SK-N-SH (cell line): ENCODE measurements at places on chromosomes 7 and 10. TPM values are rescaled to one million over a fixed set of nuclear protein-coding genes. Genes with fewer than 3 reads are reported as not detected.

GRCh38 chr10:114058297-114058696, 14.6 kb downstream of the ADRB1 start:
- no peak overlapping the region for H3K4me3 ChIP-seq
- no peak for DNase-seq
- no peaks in the 10 kb centered on the region; the same call in 1 of the 2 replicates for H3K27me3 ChIP-seq
- no peaks in the 10 kb centered on the region for H3K4me1 ChIP-seq
- no peaks in the 10 kb centered on the region for H3K36me3 ChIP-seq

DNA sequence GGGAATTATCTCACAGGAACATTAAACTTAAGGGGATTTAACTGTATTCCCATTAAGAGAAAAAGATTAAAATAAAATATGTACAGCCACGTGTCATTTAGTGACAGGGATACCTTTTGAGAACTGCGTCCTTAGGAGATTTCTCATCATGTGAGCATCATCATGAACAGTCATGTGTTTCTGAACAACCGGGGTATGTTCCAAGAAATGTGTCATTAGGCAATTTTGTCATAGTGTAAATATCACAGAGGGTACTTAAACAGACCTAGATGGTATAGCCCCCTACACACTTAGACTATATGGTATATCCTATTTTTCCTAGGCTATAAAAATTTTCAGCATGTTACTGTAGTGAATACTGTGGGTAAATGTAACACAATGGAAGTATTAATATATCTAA, 840.3 kb downstream of the CNTNAP2 start:
- no peaks in the 10 kb centered on the region for H3K36me3 ChIP-seq
- H3K4me1 ChIP-seq = peaks cover 28% of the 10 kb centered on the region
- DNase-seq = no peak
- no peak overlapping the region; the same call in 1 of the 2 replicates for H3K27ac ChIP-seq

DNA sequence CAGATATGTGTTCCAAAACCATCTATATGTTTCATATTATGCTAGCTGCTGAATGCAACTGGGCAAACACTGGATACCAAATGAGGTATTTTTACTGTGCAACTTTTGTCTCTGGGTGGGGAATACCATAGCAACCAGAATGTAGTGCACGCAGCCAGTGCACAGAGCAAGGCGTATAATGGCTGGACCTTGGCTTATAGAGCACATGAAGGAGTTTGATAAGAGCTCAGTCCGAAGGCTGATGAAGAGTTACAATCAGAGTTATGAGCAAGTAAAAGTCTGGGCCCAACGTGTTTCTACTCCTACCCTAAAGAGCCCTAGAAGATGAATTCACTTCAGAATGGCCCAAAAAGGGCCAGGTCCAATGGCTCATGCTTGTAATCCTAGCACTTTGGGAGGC, 82.2 kb downstream of the MET start:
- DNase-seq = no peak
- H3K27me3 ChIP-seq = peaks cover 13% of the 10 kb centered on the region; the same call in 1 of the 2 replicates
- no peaks in the 10 kb centered on the region for H3K4me1 ChIP-seq
- no peak overlapping the region for H3K27ac ChIP-seq
- H3K36me3 ChIP-seq = peaks cover 20% of the 10 kb centered on the region

DNA sequence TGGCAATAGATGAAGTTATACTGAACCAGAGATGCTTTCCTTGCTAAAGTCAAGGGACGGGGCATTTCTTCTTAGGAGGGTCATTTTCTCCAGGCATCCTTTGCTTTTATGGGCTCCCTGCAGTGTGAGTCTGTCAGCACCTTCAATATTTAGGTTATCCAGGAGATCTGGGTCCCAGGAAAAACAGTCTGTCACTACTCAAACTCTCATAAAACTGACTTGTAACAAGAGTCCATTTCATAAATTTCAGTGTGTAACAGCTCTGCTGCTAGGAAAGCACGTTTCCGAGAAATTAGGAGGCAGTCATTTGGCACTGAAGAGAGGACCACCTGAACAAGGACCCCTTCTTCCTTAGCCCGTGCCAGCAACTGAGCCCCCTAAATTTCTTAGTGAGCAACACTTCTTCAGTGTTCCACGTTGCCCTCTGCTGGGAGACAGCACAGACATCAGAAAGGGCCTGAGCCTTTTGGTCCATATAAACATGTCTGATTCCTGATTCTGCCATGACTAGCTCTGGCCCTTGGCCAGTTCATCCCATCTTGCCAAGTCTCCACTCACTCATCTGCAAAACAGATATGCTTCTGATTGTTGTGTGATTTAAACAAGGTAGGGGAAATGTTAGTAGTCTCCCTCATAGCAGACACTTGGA, 7.2 kb downstream of the GCC1 start:
- H3K4me3 ChIP-seq = no peak overlapping the region; the same call in 1 of the 2 replicates
- peak; percentile 61 for DNase-seq
- H3K4me1 ChIP-seq = peaks cover 40% of the 10 kb centered on the region

DNA sequence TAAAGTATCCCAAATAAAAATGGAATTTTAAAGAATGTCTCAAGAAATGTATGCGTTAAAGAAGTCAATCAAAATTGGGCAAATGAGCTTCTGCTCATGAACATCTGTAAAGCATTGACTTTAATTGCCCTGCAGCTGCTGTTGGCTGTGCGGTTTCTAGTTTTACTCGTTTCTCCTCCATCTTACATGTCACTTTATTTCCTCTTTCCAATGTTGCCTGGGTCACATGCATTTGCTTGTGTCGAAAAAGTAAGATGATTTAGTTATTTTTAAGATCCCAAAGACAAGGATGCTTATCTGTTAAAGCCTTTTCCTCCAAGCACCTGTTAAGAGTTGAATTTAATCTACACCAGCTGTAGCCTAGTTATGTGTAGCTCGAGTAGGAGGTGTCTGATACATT, 310.4 kb downstream of the EXOC4 start:
- no peaks in the 10 kb centered on the region for H3K27me3 ChIP-seq
- no peak for DNase-seq
- no peak overlapping the region for H3K4me3 ChIP-seq

GRCh38 chr7:37356911-37357636, 91.6 kb downstream of the ELMO1 start:
- no peaks in the 10 kb centered on the region for H3K27me3 ChIP-seq
- no peaks in the 10 kb centered on the region for H3K36me3 ChIP-seq
- no peak for DNase-seq
- H3K27ac ChIP-seq = no peak overlapping the region
- no peaks in the 10 kb centered on the region for H3K4me1 ChIP-seq

GRCh38 chr7:116258734-116259133, 48.4 kb downstream of the TES start:
- no peak overlapping the region for H3K4me3 ChIP-seq
- H3K36me3 ChIP-seq = peaks cover 21% of the 10 kb centered on the region; the same call in 1 of the 2 replicates
- peaks cover 12% of the 10 kb centered on the region; the same call in 1 of the 2 replicates for H3K4me1 ChIP-seq
- peak overlapping the region; percentile 43 for H3K27ac ChIP-seq
- no peaks in the 10 kb centered on the region for H3K27me3 ChIP-seq

- H3K4me1 ChIP-seq = peaks cover 7% of the 10 kb centered on the region
- H3K4me3 ChIP-seq = no peak overlapping the region
- H3K27me3 ChIP-seq = no peaks in the 10 kb centered on the region
- H3K36me3 ChIP-seq = no peaks in the 10 kb centered on the region
These were observed 66.6 kb downstream of the CUBN start for GRCh38 chr10:17062955-17063484.

GRCh38 chr7:135251496-135252391, 18.1 kb downstream of the STRA8 start:
- no peak overlapping the region for H3K27ac ChIP-seq
- no peak for DNase-seq
- no peaks in the 10 kb centered on the region for H3K36me3 ChIP-seq
- H3K4me3 ChIP-seq = no peak overlapping the region
- H3K27me3 ChIP-seq = no peaks in the 10 kb centered on the region

DNA sequence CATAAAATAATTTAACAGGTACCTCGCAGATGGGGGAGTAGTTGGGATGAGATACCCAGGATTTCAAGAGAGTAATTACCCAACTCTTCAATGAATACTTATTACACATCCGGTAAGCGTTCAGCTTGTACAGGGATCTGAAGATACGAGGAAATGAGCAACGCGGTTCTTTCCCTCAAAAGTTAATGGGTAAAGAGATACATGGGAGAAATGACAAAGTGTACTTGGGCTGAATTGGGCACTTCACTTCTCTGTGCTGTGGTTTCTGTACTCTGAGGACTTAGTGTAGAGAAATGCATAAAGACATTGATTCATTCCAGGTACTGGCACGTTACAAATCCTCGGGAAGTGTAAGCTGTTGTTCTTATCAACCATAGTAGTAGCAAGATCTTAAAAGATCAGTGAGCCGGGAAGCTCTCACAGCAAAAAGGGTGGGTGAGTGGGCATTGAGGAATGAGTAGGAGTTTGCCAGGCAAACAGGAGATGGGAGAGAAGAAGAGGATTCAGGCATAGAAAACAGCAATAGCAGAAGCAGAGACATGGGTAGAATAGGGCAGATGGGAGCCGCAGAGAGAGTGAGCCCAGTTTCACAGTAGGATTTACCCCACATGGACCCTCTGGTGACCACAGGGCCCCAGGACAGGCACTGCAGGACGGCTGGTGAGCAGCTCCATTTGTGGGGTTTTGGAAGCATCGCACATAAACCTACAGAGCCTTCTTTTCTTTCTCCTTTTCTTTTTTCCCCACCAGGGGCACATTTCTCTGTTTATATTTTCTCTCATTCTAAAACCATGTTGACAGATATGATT, 304.3 kb upstream of the PITRM1 start:
- DNase-seq = no peak
- no peaks in the 10 kb centered on the region for H3K27me3 ChIP-seq
- no peak overlapping the region for H3K27ac ChIP-seq
- H3K4me1 ChIP-seq = peaks cover 2% of the 10 kb centered on the region; the same call in 1 of the 2 replicates

DNA sequence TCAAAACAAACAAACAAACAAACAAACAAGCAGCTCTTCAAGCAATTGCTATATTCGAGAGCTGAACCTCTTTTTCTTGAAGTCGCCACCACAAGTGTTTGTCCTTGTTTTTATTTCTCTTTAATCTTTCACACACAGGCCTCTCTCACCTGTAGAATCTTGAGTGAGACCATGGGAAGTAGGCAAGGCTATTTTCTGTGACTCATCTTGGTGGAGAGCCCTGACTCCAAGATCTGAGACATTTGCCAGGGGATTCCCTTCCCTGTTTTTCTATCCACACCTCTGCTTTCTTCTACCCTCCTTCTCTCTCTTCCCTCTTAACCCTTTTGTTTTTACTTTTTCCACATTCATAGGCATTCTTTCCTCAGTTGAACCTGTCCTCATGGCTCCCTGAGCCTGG, 8.0 kb upstream of the TAS2R60 start:
- H3K36me3 ChIP-seq = no peaks in the 10 kb centered on the region
- H3K27ac ChIP-seq = no peak overlapping the region
- no peaks in the 10 kb centered on the region for H3K27me3 ChIP-seq
- H3K4me1 ChIP-seq = no peaks in the 10 kb centered on the region

- H3K27me3 ChIP-seq = no peaks in the 10 kb centered on the region
- no peak overlapping the region for H3K4me3 ChIP-seq
- H3K4me1 ChIP-seq = no peaks in the 10 kb centered on the region; the same call in 1 of the 2 replicates
- H3K36me3 ChIP-seq = peaks cover 9% of the 10 kb centered on the region; the same call in 1 of the 2 replicates
- no peak overlapping the region for H3K27ac ChIP-seq
These were observed 34.7 kb downstream of the ANXA11 start for GRCh38 chr10:80170641-80171040.

DNA sequence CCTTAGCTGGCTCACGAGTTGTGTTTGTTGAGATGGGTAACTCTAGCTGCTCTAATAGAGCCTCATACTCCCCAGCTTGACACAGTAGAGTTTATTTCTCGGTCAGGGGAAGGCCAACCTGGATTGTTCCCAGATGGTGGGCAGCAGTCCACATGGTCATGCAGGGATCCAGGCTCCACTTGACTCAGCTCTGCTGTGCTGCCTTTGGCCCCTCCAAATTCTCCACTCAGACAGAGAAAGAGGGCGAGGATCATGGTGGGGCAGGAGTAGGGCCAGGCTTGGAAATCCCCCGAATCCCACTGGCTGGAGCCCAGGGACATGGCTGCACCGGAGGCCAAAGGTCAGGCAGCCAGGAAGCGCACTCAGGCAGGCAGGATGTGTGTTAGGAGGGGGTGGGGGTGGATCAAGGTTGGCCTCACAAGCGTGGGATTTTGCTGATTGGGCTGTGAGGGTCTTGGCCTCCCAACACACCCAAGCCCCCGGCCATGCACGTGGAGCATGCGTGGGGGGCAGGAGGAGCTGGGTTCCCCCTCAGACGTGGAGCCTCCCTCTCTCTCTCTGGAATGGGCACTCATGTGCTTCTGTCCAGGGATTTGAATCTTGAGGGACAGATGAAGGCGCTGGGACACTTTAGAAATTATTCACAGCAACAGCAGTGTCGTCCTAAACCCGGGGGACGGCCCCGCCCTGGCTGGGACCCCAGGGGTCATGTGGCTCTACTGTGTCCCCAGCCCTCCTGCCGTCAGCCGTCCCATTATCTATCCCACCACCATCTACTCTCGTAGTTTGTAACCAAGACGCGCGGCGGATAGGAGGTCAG, 44.8 kb downstream of the PDGFA start:
- H3K27ac ChIP-seq = no peak overlapping the region
- H3K36me3 ChIP-seq = no peaks in the 10 kb centered on the region
- no peaks in the 10 kb centered on the region for H3K27me3 ChIP-seq
- no peak overlapping the region for H3K4me3 ChIP-seq
- no peak for DNase-seq
- peaks cover 10% of the 10 kb centered on the region; the same call in 1 of the 2 replicates for H3K4me1 ChIP-seq

DNA sequence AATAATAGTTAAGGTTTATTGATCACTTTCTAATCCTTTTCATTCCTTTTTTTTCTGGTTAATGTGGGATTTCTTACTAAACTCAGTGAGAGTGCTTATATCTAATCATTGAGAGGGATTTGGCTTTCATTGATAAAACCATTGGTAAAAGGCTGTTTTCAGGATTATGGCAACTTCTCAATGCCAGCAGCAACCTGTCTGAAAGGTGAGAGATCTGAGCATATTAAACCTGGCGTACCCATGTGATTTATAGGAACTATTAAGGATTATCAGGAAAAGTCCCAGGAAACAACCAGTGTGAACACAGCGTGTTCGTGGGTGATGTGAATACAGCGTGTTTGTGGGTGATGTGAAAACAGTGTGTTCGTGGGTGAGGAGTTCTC, 65.9 kb downstream of the PDIA4 start:
- peak overlapping the region; percentile 69 for H3K4me3 ChIP-seq
- H3K4me1 ChIP-seq = no peaks in the 10 kb centered on the region; the same call in none of the 2 replicates
- no peak for DNase-seq

GRCh38 chr7:136533732-136534131, 334.7 kb upstream of the CHRM2 start:
- no peak for DNase-seq
- no peaks in the 10 kb centered on the region for H3K36me3 ChIP-seq
- H3K4me1 ChIP-seq = no peaks in the 10 kb centered on the region
- no peak overlapping the region for H3K27ac ChIP-seq

DNA sequence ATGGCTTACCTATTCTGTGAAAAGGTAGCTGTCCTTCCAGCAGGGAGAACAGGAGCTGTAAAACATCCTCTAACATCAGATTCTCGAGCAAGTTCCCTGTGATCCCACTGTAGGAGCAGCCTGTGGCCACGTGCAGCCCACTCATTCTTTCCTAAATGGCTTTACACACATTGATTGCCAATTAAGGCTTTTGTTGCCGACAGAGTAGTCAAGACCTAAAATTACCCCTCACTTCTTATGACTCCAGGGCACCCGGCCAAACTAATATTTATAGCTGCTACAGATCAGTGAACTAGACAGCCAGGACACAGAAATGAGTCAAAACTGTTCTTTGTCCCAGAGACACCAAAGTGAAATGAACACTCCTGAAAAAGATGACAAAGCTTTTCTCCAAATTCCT, 832.1 kb downstream of the SORCS3 start:
- H3K4me1 ChIP-seq = no peaks in the 10 kb centered on the region
- no peak overlapping the region for H3K4me3 ChIP-seq
- no peak for DNase-seq
- no peak overlapping the region for H3K27ac ChIP-seq
- H3K36me3 ChIP-seq = no peaks in the 10 kb centered on the region

FGFR2 gene
- 0.02 TPM in 1 of 2 replicates, not detected in the other for polyA plus RNA-seq

FEZF1 gene
- polyA plus RNA-seq = not detected in 2 replicates
